ENCODE measurements at places on chromosomes 2 and 18.

DNA sequence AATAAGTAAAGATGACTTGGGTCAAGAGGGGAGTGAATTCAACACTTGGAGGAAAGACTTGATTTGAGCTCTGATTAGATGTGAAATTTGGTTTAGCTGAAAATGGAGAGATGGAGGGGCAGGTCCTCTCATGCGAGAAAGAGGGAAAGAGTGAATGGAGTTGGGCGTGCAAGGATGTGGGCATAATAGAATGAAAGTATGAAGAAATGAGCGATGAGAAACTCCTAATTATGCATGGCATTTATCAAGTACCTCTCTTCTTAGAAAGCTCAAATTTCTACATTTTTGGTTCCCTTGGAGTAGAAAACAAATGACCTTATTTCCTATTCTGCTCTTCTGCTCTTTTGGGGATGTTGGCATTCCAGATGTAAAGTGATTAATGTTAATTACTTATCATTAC is 161.5 kb downstream of the PHLPP1 start:
- H3K4me1 ChIP-seq: peaks cover 11% of the 10 kb centered on the region

GRCh38 chr2:230932556-230933511 is 7.8 kb upstream of the GPR55 start:
- DNase-seq: no peak
- peaks cover 22% of the 10 kb centered on the region for H3K4me1 ChIP-seq
- peaks cover 5% of the 10 kb centered on the region for H3K27me3 ChIP-seq
- H3K27ac ChIP-seq: peak overlapping the region; percentile 63
- no peak overlapping the region for H3K4me3 ChIP-seq

GRCh38 chr2:97743913-97744312 is 30.5 kb downstream of the ZAP70 start:
- DNase-seq: no peak
- peaks cover 15% of the 10 kb centered on the region for H3K36me3 ChIP-seq
- peaks cover 57% of the 10 kb centered on the region for H3K4me1 ChIP-seq
- H3K27ac ChIP-seq: peak overlapping the region; percentile 4

DNA sequence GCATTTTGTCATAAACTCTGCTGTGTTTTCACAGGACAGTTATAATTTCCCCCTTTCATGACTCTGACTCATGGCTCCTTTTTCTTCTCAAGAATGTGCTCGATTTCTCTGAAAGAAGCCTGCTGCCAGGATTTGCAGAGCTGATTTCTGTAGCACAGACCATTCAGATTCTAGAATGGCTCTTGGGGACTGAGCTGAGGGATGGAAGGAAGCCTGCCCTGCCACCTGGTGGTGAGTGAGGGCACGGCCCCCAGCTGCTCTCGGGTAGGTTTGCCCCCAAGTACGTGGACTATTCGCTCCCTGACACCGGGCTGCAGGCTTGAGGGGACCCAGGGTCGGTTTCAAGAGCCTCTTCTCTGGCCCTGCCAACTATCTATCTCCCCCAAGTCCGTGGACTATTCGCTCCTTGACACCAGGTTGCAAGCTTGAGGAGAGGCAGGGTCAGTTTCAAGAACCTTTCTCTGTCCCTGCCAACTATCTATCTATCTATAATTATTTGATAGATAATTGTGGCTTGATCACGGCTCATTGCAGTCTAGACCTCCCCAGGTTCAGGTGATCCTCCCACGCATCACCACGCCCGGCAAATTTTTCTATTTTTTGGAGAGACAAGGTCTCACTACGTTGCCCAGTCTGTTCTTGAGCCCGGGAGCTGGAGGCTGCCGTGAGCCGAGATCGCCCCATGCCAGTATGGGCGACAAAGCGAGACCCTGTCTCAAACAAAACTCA is 1.4 kb upstream of the SMYD5 start:
- no peak overlapping the region for H3K27ac ChIP-seq
- peaks cover 21% of the 10 kb centered on the region for H3K4me1 ChIP-seq
- DNase-seq: peak; percentile 82
- H3K36me3 ChIP-seq: no peaks in the 10 kb centered on the region
- H3K27me3 ChIP-seq: peaks cover 1% of the 10 kb centered on the region

DNA sequence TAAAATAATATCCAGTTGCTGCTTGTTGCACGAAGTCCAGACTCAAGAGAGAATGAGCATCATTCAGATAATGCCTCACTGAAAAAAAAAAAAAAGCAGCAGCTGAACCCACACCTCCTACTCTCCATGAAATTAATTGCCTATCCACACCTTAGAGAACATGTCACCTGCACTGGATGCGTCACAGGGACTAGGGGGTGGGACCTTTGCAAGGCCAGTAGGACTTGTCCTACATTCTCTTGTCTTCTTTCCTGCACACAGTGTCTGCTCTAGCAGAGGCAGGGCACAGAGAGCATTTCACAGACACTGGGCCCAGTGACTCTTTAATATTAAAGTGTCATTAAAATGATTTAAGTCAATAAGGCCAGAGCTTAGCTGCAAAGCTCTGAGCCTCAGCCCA is at the start of gene ABCA12:
Gene ABCA12 (minus strand): TSS at position 148 of the 400 bp plus-strand sequence. CDS start 418 bp downstream, outside the sequence.
- H3K27ac ChIP-seq: no peak within 1 kb of the TSS
- no peak within 1 kb of the TSS for H3K4me3 ChIP-seq
- H3K36me3 ChIP-seq: no peaks in the 10 kb centered on the region
- H3K27me3 ChIP-seq: peaks cover 8% of the 10 kb centered on the region

GRCh38 chr2:70645733-70646419 is 92.2 kb upstream of the TGFA start:
- H3K4me1 ChIP-seq: peaks cover 2% of the 10 kb centered on the region
- peaks cover 14% of the 10 kb centered on the region for H3K27me3 ChIP-seq
- H3K36me3 ChIP-seq: no peaks in the 10 kb centered on the region
- no peak overlapping the region for H3K27ac ChIP-seq
- H3K4me3 ChIP-seq: no peak overlapping the region

DNA sequence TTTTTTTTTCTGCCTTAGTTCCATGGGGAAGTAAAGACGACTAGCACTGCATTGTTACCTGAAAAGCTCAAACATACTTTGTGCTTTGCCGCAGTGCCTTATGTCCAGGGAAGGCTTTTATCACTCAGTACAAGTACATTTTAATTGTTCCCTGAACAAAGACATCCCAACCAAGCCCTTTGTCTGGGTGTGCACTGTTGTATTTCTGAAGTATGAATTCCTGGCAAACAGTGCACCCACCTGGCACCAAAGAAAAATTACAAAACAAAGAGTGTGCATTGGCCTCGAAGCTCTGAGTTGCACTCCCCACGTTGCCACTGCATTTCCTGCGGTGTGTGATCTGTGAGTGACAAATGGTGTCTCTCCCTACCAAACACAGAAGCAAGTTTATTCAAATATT is 858.5 kb upstream of the PIK3C3 start:
- no peak overlapping the region for H3K4me3 ChIP-seq
- no peaks in the 10 kb centered on the region for H3K36me3 ChIP-seq

- no peak for DNase-seq
- no peak overlapping the region for H3K27ac ChIP-seq
- H3K4me3 ChIP-seq: no peak overlapping the region
These were observed 134.6 kb downstream of the DHRS9 start for GRCh38 chr2:169203952-169204351.
